ENCODE measurements at places on chromosomes 6 and 20. TPM values are rescaled to one million over a fixed set of nuclear protein-coding genes. Genes with fewer than 3 reads are reported as not detected.

The CNBD2 gene
- 3.4 TPM for total RNA-seq

The MDFI gene
- 59.1 TPM for total RNA-seq

The PPP1R16B gene
- not detected for total RNA-seq

The BCL2L1 gene
- 139 TPM for total RNA-seq

The POM121L2 gene
- total RNA-seq = not detected

The IRF4 gene
- total RNA-seq = not detected

DNA sequence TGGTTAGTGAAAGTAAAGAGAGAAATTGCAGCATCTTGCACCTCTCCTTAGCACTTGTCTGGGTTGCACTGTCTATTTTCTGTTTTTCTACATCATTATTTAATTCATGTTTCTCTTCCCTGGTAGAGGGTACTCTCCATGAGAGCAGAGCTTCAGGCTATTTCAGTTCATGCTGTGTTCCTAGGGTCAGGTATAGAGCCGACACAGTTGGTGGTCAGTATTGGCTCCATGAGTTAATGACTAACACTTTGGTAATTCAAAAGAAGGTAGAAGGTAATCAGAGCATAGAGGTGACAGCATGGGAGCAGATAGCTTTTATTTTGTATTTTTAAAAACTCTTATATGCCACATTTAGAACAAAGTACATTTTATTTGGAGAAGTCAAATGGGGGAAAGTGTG lies 42.7 kb downstream of the RIMS1 start:
- no peaks in the 10 kb centered on the region for H3K36me3 ChIP-seq
- H3K4me1 ChIP-seq = no peaks in the 10 kb centered on the region
- no peak overlapping the region for H3K4me3 ChIP-seq
- H3K27ac ChIP-seq = no peak overlapping the region
- DNase-seq = no peak

DNA sequence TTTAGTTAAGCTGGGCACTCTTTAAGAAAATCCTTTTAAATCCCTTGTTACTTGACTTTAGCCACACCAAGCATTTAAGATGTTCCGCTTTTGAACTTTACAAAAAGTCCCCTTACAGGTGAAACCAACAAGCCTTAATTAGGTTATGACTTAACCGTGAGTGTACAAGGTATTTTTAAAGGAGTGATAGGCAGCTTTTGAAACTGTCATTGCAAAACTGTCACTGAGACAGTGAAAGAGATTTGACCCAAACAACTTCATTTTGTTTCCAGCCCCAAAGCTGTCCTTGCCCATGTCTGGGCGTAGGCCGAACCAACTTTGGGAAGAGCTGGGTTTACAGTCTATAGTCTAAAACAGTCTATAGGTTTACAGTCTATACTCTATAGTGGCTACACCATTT lies 305.4 kb downstream of the FARS2 start:
- no peak overlapping the region for H3K27ac ChIP-seq
- peaks cover 6% of the 10 kb centered on the region for H3K36me3 ChIP-seq
- H3K4me3 ChIP-seq = no peak overlapping the region
